Epithelial cell of proximal tubule (primary cell): ENCODE measurements at places on chromosomes 11 and 22.

- DNase-seq = no peak
These were observed 5.8 kb downstream of the TSPAN4 start for GRCh38 chr11:848380-848931.

- no peak for DNase-seq
These were observed 11.0 kb upstream of the PTPRJ start for GRCh38 chr11:47969401-47969800.

- DNase-seq = no peak
These were observed 2.3 kb downstream of the RASL10A start for GRCh38 chr22:29313126-29313575.

DNA sequence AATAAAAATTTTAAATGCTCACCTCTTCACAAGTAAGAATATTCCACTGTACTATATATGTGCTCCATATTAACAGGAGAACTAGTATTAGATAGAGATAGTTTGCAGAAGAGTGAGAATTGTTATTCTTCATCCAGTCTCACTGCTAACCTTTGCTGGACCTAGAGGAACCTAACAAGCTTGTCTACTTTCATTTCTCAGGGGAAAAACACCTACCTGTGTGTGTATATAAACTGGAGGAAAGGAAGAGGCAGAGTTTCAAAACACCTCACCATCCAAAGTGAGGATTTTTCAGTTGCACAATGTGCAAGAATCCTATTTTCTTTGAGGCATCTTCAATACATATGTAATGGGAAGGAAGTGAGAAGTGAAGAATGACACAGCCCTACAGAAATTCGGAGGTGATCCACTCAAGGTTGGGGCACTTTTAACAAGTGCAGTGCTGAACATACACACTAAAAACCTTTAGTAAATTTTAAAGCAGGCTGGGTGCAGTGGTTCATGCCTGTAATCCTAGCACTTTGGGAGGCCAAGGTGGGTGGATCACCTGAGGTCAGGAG lies 52.4 kb downstream of the SYTL2 start:
- DNase-seq = no peak

DNA sequence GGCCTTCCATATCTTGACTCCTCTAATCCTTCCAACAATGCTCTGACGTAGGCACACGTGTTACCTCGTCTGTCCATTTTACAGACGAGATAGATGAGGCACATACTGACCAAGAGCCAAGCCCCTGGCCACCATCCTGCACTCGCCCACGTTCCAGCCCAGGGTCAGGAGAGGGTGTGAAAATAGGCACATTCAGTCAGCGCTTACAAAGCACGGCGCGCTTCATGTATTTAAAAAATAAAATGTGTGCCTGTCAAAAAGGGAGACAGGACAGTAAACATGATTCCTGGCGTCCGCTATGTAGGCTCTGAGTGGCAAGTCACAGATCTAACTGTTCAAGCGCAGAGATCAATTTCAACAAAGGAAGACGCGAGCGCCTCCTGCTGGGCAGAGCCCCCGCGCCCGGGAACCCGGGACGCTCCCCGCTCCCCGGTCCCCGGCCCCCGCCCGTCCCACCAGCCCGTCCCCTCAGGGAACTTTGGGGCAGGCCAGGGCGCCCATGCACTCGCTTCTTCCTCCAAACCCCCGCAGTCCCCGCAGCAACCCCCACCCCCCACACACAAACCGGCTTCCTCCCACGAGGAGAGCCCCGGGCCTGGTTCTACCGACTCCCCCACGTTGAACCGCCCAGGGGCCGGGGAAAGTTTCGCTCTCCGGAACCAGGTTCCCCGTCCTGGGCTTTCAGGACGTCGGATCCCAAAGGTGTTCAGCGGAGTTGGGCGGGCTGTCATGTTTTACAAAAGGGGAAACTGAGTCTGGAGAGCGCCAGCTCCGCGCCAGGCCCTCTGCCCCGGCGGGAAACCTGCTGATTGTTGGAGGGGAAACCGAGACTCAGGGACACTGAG lies 10.4 kb upstream of the C1QTNF6 start:
- no peak for DNase-seq

- no peak for DNase-seq
These were observed 412.3 kb upstream of the SYN3 start for GRCh38 chr22:33470456-33470855.

- DNase-seq = no peak
These were observed 139.2 kb downstream of the ADAMTS15 start for GRCh38 chr11:130587658-130588057.

- DNase-seq = no peak
These were observed 40.4 kb downstream of the BBOX1 start for GRCh38 chr11:27081056-27081455.

- no peak for DNase-seq
These were observed 181.5 kb downstream of the TMEM135 start for GRCh38 chr11:87219266-87219665.

DNA sequence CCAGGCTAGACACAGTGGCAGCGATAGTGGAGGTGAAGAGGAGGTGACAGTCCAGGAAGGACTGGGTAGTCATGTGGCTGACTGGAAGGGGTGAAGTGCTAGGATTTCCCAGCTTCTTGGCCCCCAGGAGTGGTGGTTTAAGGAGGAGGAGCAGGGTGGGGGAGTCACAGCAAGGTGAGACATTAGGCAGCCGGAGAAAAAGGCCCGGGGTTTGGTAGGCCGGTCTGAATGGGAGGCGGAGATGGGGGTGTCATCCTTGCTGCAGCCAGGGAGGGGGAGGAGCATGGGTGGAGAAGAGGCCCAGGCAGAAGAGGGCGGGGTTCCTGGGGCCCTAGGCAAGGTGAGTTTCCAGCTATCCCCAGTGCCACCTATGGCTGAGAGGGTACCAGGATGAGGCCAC lies 6.1 kb downstream of the SIPA1 start:
- no peak for DNase-seq

- no peak for DNase-seq
These were observed 1513.3 kb downstream of the FAM181B start for GRCh38 chr11:81220146-81220895.

DNA sequence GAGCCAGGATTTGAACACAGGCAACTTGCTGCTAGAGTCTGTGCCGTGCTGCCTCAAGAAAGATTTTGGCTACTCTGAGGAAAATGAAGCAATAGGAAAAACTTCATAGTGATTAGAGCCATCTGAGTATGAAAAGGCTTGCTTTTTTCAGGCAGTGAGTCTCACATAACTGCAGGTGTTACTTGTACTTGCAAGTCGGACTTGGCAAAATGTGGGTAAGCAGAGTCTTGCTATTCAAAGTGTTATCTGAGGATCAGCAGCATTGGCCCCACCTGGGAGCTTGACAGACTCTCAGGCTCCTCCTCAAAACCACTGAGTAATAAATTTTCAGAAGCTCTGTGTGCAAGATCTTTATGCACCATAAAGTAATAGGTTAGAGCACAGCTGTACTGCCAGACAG lies 18.1 kb downstream of the RNF141 start:
- DNase-seq = no peak

GRCh38 chr11:79025622-79026021 lies 415.2 kb downstream of the TENM4 start:
- no peak for DNase-seq

- DNase-seq = no peak
These were observed 6.8 kb downstream of the PPP6R3 start for GRCh38 chr11:68467201-68467834.

GRCh38 chr11:1071571-1072115 lies 3.0 kb upstream of the MUC2 start:
- no peak for DNase-seq

DNA sequence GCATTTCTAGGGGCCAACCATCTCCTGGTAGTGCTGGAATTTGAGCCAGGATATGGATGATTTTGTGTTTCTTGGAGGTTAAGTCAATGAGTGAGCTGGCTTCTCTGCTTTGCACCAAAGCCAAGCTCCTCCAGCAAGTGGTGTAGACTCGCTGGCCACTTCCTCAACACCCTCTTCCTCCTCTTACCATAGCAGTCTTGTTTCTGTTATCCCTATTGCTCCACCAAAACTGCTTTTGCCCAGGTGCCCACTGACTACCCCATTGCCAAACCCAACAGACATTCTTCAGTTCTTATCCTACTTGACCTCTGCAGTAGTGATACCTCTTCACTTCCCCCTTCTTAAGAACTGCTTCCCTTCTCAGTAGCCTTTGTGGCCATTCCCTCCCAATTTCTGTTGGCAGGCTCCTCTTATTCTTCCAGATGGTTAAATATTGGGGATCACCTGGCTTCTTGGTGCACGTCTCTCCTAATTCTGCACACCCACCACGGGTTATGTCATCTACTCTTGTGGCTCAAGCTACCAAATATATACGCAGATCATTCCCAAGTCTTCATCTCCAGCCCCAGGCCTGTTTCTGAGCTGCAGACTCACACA lies 7.0 kb upstream of the PRG2 start:
- no peak for DNase-seq

- DNase-seq = no peak
These were observed 386.3 kb downstream of the ETS1 start for GRCh38 chr11:128201009-128201408.

DNA sequence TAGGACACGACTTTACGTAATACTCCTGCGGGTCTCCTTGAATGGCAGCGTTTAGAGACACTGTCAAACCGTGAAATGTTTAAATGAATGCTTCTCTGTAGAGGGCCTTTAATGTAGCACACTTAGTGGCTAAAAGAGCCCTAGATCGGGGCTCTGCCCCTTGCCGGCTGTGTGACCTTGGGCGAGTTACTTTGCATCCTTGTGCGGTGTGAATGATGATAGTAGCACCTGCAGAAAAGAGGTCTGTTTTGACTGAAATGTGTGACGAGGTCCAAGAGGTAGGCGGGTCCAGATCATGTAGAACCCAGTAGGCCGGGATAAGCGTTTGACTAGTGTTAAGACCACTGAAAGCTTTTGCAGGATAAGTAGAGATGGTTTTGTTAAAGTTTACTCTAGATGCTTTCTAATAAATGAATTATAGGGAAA lies 866 bp downstream of the MED17 start:
- no peak for DNase-seq
